Astrocyte (in vitro differentiated cells and primary cell): ENCODE measurements at places on chromosomes 1 and 21. TPM values are rescaled to one million over a fixed set of nuclear protein-coding genes. Genes with fewer than 3 reads are reported as not detected.

The DDX59 gene
- 12.6 and 13.2 TPM in 2 replicates for total RNA-seq

The LCA5L gene
- total RNA-seq, result 2.0 and 2.8 TPM in 2 replicates

The OR2L2 gene
- total RNA-seq, result not detected in 2 replicates

The LCK gene
- total RNA-seq, result 0.30 TPM in 1 of 2 replicates, not detected in the other

The UROD gene
- 96.1 and 98.8 TPM in 2 replicates for total RNA-seq

The SRSF10 gene
- total RNA-seq, result 90.0 and 92.4 TPM in 2 replicates

The HLX gene
- total RNA-seq, result 1.4 and 2.1 TPM in 2 replicates

The LEPROT gene
- 99.4 and 102 TPM in 2 replicates for total RNA-seq

The GPR37L1 gene
- total RNA-seq, result not detected in 2 replicates

The OR2T4 gene
- not detected in 2 replicates for total RNA-seq

The FOXO6 gene
- 1.2 TPM in 2 replicates for total RNA-seq

The HPDL gene
- total RNA-seq, result 0.61 and 0.70 TPM in 2 replicates

The OR2L13 gene
- total RNA-seq, result not detected in 2 replicates

The ELF3 gene
- total RNA-seq, result 2.5 and 2.9 TPM in 2 replicates

The TAF12 gene
- total RNA-seq, result 25.9 and 26.8 TPM in 2 replicates

The SYT11 gene
- total RNA-seq, result 22.1 and 22.3 TPM in 2 replicates

The FCGR3B gene
- not detected in 2 replicates for total RNA-seq

The TAS1R1 gene
- not detected in 2 replicates for total RNA-seq

The CYB5RL gene
- 3.9 TPM in 2 replicates for total RNA-seq

The WNT3A gene
- total RNA-seq, result not detected in 2 replicates

The TMEM9 gene
- total RNA-seq, result 87.8 and 88.1 TPM in 2 replicates

The KRTAP19-3 gene
- not detected in 2 replicates for total RNA-seq

The IGSF9 gene
- 0.89 and 2.1 TPM in 2 replicates for total RNA-seq

The IVNS1ABP gene
- total RNA-seq, result 94.0 and 107 TPM in 2 replicates

The ESRRG gene
- 0.41 and 0.79 TPM in 2 replicates for total RNA-seq

The REG4 gene
- not detected in 2 replicates for total RNA-seq

The KCNH1 gene
- total RNA-seq, result 15.5 and 18.7 TPM in 2 replicates

The GABRD gene
- not detected in 2 replicates for total RNA-seq

The IGFN1 gene
- total RNA-seq, result 0.02 TPM in 1 of 2 replicates, not detected in the other

The MAP3K21 gene
- total RNA-seq, result 2.2 and 2.5 TPM in 2 replicates

The TNFAIP8L2 gene
- not detected in 2 replicates for total RNA-seq

The OLIG2 gene
- total RNA-seq, result 2.5 and 2.6 TPM in 2 replicates

The TEDDM1 gene
- total RNA-seq, result not detected in 2 replicates

The DIO1 gene
- not detected in 2 replicates for total RNA-seq

The TXNIP gene
- 157 and 217 TPM in 2 replicates for total RNA-seq

The HSD3B1 gene
- 0.61 and 2.8 TPM in 2 replicates for total RNA-seq

The RGS8 gene
- total RNA-seq, result 0.09 and 0.12 TPM in 2 replicates

The ZSWIM5 gene
- total RNA-seq, result 0.79 and 1.1 TPM in 2 replicates

The C1QC gene
- total RNA-seq, result not detected in 2 replicates

The RAB3B gene
- total RNA-seq, result 40.0 and 49.2 TPM in 2 replicates

The UBE2U gene
- total RNA-seq, result not detected in 2 replicates

The FMO4 gene
- 1.1 and 1.3 TPM in 2 replicates for total RNA-seq

The KCNJ10 gene
- 0.27 and 0.29 TPM in 2 replicates for total RNA-seq

The OR14K1 gene
- total RNA-seq, result not detected in 2 replicates

The AMY2B gene
- 1.7 and 2.1 TPM in 2 replicates for total RNA-seq

The TFF3 gene
- 0.84 TPM in 1 of 2 replicates, not detected in the other for total RNA-seq

The SPRR1B gene
- 0.39 and 0.50 TPM in 2 replicates for total RNA-seq

The LCE2A gene
- total RNA-seq, result not detected in 2 replicates
